ENCODE measurements at places on chromosomes 7 and 10.

- DNase-seq, result no peak
Measured at GRCh38 chr7:1531263-1531978, 919 bp downstream of the MAFK start.

DNA sequence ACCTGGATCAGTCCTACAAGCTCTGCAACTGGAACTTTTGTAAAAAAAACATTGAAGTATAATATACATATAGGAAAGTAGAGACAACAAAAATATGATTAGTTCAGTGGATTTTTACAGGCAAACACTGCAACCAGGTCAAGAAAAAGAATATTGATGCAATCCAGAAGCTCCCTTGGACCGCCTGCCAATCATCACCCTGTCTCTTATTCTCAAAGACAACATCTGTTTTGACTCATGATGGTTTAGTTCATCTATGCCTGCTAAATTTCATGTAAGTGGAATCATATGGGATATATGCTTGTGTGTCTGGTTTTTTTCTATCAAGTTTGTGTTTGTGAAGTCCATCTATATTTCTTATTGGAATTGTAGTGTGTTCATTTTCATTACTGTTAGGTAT, 7.7 kb upstream of the HYCC1 start:
- no peak for DNase-seq

DNA sequence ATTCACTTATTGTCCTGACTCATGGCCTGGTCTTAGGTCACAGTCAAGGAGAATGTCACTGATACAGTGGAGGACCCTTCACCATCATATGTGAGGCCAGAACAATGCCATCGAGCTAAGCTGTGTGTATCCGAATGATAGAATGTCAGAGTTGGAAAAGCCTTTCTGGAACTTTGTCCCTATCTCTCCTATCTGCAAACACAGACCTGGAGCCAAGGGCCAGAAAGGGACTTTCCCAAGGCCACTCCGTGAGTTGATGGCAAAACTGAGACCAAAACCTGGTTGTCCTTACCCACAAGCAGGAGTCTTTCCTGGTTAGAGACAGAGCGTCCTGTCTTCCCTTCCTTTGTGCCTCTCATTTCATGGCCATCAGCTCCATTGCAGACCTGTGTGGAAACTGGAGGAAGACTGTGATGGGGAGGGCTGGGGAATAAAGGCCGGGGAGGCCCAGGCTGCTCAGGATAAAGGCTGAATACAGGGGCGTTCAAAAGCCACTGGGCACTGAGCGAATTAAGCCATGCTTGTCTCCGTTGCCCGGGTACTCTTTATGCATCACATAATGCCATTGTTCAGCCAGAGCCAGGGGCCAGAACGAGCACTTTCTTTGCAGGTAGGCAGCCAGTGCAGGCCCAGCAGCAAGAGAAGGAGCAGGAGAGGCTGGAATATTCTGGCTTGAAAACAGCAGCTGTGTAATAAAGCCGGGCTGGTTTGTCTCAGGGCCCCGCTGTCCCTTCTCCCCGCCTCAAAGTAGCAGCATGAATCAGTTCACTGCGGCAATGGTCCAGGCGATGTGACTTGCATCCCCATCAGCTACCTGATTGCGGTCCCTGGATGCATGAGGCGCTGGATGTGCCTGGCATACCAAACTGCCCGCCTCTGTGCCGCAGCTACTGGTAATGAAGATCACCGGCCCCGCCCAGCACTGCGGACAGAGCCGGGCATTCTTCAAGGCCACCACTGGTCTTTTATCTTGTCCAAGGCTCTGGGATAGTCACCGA, 143.0 kb downstream of the RPS24 start:
- DNase-seq, result no peak

DNA sequence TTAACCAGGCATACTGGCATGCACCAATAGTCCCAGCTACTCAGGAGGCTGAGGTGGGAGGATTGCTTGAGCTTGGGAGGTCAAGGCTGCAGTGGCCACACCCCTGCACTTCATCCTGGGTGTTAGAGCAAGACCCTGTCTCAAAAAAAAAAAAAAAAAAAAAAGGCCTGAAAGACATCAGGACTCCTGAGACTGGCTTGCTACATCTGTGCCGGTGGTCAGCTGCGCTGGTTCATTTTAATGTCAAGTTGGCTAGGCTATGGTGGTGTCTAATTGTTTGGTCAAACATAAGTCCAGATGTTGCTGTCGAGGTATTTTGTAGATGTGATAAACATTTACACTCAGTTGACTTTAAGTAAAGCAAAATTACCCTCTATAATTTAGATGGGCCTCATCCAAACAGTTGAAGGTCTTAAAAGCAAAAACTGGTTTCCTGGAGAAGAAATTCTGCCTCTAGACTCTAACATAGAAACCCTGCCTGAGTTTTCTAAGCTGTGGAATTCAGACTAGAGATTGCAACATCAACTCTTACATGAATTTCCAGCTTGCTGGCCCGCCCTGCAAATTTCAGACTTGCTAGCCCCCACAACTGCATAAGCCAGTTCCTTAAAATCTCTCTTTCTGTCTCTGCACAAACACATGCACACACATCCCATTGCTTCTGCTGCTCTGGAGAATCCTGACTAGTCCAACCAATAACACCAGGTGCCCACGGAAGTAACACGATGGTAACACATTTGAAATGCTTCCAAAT, 18.2 kb downstream of the MYOF start:
- DNase-seq, result no peak

DNA sequence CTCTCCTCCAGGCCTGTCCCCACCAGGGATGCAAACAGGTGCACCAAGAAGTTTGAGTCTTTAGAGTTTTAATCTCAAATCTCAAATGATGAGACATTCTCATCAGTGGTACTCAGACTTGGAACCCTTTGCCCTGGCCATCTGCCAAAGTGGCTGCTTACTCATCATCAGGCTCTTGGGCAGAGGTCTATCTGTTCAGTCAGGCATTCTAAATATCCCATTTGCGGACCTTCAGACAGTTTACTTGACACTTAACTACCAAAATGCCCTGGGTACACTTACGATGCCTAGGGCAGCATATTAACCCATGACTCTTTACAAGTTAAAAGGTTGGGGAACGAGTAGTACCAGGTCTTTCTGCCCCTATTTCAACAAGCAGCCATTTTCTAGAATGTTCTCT, 61.2 kb upstream of the YAE1 start:
- no peak for DNase-seq

GRCh38 chr10:75910032-75910431, 478.6 kb downstream of the LRMDA start:
- DNase-seq, result no peak

- DNase-seq, result no peak
Measured at GRCh38 chr10:71074176-71074755, 138.1 kb upstream of the UNC5B start.

Measured in NCI-H748 treated with DMSO at 0.1 percent for 48 hours (cell line).